NCI-H2107 (cell line): ENCODE measurements at places on chromosomes 3 and 15.

DNA sequence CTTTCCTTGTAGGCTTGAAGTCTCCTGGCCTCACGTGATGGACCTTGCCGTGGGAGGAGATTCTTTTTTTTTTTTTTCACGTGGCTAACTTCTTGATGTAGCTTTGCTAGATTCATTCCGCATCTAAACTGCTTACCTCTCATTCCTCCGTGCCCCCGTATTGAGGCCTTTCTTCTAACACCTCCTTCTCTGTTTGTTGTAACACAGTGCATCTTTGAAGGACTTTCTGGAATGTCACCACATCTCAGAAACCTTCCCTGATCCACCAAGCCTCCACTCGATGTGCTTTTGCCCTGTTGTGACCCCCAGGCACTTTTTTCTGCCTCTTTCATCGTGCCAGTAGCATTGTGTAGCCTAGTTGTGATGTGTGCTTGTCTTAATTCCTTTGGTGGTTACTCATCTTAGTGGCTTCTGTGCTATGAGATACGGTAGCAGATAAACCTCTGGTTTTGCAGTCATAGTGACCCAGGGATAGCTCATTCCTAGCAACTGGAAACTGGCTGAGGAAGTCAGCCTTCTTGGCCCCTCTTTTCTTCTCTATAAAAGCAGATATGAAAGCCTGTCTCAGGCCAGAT is 1.6 kb upstream of the BNC1 start:
- no peak for DNase-seq

DNA sequence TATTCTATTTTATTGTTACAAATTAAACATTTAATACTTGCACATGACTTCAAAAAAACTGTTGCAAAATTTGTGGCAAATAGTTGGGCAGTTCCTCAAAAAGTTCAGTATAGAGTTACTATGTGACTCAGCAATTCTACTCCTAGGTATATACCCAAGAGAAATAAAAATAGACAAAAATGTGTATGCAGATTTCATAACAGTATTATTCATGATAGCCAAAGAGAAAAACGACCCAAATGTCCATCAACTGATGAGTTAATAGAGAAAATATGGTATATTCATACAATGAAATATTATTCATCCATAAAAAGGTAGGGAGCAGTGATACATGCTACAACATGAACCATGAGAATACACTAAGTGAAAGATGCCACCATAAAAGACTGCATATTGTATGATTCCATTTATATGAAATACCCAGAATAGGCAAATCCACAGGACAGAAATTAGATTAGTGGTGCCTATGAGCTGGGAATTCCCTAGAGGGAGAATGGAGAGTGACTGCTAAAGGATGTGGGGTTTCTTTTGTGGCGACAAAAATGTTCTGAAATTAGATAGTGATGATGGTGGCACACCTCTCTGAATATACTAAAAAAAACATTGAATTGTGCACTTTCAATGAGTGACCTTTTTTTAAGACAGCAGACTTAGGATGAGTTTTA is 31.6 kb upstream of the CLASP2 start:
- no peak for DNase-seq

GRCh38 chr3:44111482-44111881 is 130.2 kb upstream of the TOPAZ1 start:
- no peak for DNase-seq

GRCh38 chr3:125022206-125022605 is 33.6 kb downstream of the HEG1 start:
- no peak for DNase-seq

DNA sequence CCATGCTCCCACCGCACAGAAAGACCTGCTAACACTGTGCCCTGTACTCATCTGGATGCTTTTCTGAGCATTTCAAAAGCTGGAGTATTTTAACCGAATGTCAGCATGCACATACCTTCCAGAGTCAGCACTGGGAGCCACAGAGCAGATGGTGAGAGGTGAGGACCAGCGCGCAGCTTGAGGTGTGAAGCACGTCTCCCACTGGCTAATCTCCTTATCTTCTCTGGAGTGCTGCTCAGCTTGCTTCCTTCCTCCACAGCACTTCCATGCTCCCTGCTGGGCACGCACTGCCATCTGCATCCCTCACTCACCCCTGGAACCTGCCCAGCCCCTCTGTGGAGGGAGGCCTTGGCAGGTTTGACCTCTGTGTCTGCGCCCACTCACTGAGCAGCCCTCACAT is at the start of gene GNB5:
GNB5 (minus strand) TSS at position 186 of the 400 bp plus-strand sequence. CDS start 6,716 bp downstream, outside the sequence.
- no peak for DNase-seq

DNA sequence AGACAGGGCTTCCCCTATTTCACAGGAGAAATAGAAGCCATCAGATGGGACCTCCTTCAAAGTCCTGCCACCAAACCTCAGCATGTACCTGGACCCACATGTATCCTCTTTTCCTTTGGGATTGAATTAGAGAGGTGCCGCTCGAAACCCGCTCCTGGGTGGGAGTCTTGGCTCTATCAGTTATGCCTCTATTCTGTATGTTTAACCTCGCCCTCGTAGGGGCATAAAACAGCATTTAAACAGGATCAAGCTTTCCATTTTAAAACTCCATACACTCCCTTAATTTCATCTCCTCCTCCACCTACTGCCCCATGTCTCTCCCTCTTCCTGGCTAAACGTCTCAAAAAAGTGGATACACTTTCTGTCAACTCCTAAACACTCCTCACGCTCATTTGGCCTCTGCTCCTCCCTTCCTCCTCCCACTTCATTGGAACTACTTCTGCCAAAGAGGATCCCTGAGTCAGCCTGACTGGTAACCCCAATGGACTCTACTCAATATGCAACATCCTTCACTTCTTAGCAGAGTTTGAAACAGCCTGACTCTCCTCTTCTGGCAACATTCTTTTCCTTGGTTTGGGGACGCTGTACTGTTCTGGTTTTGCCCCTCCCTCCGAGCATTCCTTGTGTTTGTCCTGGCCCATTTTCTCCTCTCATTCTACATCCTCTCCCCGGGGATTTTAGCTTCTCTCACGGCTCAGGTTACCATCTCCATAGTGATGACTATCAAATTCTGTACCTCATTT is 23.0 kb upstream of the MUC20 start:
- no peak for DNase-seq

GRCh38 chr3:138452436-138452835 is 18.0 kb downstream of the ESYT3 start:
- no peak for DNase-seq

- no peak for DNase-seq
Observed at GRCh38 chr3:38158472-38158871, 6.9 kb upstream of the OXSR1 start.

- DNase-seq, result no peak
Observed at GRCh38 chr3:33722626-33723370, 4.7 kb upstream of the CLASP2 start.

DNA sequence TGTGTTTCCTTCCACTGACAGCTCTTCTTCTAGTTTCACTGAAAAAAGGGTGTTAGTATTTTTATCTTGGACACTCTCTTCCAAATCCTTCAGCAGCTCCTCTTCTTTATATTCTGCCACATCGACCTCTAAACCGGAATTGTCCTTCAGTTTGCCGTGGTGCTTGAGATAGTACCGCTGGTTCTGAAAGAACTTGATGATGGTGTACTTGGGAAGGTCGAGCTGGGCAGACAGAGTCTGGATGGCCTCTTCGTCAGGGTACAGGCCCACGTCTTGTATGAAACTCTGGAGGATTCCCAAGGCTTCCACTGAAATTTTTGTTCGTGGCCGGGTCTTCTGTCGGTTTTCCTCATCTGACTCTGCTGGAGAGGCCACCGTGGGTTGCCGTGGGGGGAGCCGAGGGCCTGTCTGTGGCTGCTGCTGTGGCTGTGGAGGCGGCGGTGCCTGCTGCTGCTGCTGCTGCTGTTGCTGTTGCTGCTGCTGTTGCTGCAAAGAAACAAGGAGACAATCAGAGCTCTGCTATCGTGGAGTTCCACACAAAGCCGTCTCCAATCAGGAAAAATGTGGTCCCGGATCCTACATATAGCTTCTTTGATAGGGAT is 75.8 kb downstream of the SATB1 start:
- no peak for DNase-seq

- no peak for DNase-seq
Observed at GRCh38 chr3:117665296-117665695, 955.7 kb downstream of the TUSC7 start.

DNA sequence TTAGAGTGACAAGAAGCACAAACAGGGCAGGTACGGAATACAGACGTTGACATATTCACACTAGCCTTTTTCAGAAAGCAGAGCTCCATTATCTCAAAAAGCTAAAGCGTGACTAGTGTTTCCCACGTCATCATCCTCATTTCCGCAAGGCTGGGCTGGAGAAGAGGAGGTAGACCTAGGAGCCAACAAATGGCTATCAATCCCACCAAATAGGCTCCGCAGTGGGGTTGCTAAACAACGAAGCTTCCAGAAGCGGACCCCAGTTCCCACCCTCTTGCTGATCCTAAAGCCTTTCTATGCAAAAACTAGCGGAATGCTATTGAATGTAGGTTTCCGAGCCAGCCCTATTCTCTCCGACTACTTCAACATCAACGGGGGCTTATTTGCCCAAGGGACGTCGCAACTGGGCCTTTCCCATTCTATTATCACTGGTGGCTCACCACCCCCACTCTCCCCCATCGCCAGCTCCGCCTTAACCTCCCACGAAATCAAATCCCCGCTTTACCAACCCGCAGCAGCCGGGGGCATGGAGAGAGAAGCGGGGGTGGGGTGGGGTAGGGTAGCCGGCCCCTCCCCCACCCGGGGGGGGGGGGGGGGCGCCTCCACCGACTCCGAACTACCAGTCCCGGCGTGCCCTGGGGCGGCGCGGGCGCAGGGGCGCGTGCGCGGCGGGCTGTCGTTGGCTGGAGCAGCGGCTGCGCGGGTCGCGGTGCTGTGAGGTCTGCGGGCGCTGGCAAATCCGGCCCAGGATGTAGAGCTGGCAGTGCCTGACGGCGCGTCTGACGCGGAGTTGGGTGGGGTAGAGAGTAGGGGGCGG is at the start of gene MORF4L1:
MORF4L1 (plus strand) TSS at position 736 of the 817 bp plus-strand sequence. CDS start 128 bp downstream, outside the sequence.
- DNase-seq, result peak; percentile 53

- DNase-seq, result no peak
Observed at GRCh38 chr3:136671921-136672320, 80.3 kb downstream of the STAG1 start.

DNA sequence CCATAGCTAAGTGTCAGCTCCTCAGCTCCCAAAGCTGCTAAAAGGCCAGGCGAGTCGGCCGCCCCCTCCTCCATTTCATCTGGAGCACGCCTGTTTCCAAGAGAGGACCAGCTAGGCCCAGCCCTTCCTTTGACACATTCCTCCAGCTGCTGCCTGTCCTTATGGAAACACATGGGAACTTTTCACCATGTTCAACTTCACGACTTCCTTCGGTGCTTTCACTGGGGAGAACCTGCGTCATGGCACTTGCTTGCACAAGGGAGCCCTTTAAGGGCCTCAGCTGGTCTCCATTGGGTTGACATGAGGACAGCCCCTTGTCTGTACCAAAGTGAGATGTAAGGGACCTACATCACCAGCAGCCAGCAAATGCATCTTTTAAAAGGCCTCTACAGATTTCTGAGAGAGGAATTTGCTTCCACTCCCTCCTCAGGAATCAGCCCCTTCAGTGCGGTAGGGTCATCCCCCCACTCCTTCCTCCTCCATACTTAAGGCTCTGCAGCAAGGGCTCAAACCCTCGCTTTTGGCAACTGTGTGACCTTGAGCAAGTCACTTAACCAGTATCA is 2.1 kb downstream of the MAGI1 start:
- DNase-seq, result no peak

DNA sequence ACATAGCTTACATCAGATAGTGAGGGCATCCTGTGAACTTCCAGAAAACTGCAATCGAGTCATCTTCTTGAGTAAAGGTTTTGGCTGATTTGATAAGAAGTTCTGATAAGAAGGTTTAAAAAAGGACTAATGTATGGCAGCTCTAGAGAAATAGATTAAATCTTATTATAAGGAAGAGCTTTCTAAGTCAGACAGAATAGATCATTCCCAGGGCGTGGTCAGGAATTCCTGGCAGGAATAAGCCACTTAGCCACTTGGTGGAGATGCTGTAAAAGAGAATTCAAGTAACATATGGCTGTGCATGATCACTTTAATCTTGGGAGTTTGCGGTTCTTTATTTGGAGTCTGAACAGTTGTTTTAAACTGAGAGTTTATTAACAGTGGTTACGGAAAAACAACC is 17.4 kb downstream of the PGBD4 start:
- no peak for DNase-seq
